ENCODE measurements at places on chromosomes 12 and 14.
A peak's percentile ranks its signal among the peaks of the same experiment; 100 is the strongest.

DNA sequence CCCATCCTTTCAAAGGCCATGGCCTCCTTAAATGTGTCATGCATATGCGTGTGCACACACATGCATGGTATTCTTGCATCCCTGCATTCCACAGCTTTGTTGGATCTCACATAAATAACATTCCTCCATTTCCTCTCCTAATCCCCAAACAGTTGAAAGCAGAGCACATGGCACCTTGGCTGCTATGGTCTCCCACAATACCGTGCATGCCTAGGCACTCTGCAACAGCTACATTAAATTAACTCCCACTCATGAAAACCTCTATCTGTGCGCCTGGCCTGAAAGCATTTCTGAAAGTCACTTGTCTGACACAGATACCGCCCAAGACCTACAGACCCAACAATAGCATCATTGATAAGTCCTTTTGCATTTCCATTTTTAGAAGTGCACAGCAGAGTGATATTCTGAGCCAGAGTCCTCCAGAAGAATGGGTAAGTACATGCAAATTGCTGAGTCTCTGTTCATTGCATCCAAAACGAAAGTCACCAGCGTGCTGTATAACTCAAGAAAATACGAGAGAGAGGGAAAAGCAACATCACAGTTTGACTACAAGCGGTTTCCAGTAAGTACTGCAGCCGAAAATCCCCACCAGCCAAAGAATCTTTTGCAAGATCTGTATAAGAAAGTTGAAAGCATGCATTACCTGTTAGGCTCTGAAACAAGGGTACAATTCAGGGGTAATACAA lies 436 bp downstream of the ASB2 start:
- DNase-seq = no peak

DNA sequence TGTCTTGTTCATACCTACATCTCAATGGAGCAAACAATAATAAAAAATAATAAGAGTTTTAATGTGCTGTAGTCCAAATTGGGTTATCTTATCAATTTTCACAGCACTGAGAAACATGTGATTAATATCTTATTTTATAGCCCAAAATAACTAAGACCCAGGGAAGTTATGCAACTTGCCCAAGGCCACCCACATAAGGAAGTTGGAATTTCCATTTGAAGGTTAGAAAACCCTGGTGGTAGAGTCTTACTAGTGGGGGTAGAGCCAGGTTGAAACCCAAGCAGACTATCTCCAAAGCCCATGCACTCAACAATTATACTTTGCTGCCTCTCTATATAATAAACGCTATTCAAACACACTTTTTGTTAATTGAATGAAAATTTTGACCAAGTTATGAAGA lies 270.0 kb upstream of the CAND1 start:
- no peak for DNase-seq

GRCh38 chr12:69981881-69982475 lies 157.0 kb downstream of the MYRFL start:
- DNase-seq = no peak

DNA sequence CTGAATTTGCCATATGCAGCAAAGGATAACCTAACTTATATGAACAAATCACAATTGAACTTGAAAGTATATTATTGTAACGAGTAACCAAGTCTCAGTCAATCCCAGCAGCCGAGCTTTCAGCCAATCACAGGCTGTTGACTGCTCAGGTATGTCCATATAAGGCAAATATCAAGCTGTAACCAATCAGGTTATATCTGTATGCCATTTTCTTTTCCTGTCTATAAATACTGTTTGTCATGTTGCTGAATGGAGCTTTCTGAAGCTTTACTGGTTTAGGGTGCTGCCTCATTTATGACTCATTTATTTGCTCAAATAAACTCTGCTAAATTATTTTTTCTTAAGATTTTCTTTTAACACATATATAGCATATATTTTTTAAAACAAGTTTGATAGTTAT lies 1059.5 kb downstream of the GALC start:
- DNase-seq = no peak

- no peak for DNase-seq
These were observed 17.6 kb downstream of the LACRT start for GRCh38 chr12:54616933-54617680.

DNA sequence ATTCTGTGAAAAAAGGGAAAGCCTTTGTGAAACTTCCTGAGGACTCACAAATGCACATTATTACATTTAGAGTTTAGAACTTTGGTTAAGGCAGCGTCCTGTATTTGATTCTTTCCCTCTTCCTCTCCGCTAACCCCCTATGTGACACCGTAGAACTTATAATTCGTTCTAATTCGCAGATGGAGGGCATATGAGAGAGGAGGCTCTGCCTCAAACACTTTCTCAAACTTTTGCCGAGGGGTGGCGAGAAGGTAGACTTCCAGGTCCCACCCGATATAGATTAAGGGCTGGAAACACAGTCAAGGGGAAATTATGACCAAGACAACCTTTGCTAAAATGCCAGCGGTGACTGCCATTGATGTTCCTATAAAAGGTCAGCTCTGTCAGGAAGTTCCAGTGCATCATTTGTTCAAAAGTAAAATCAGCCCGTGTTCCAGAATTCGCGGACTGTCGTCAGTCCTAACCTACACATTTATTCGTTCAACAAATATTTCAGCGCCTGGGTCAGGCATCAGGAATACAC lies 904 bp upstream of the PAPOLA start:
- no peak for DNase-seq

DNA sequence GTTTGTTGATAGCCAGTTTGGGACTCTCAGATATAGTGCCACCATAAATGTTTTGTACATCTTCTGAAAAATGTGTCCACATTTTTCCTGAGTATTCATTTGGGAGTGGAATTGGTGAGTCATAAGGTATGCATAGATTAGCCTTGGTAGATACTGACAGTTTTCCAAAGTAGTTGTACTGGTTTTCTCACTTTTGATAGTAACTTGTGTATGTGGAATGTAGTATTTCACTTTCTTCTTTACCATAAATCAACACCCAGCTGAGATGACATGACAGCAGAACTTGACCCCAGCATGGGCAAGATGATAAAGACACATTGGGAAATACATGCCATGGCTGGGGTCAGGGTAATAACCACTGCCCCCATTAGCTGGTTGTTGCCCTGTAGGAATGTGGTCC lies 5.4 kb downstream of the FBXW8 start:
- DNase-seq = no peak

GRCh38 chr12:83016218-83016835 lies 329.6 kb downstream of the TMTC2 start:
- DNase-seq = peak; percentile 79

DNA sequence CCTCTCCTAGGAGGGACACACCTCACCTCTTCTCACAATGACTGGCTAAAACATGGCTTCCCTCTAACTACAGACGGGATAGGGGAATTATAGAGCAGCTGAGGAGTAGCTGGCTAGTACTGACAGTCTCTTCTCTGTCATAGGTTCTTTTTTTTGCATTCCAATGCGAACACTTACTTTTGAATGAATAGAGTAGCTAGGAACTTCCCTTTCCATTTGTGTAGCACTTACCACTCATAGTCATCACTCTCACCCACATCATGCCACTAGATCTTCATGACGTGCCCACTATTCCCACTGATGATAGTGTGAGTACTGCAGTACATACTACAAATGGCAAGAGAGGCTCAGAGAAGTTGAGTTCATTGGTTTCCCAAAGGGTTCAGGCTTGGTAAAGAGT lies 143.9 kb upstream of the HIF1A start:
- DNase-seq = no peak

- no peak for DNase-seq
These were observed 383.3 kb downstream of the ALG10 start for GRCh38 chr12:34405286-34406227.

GRCh38 chr14:94562941-94563883 lies 2.0 kb downstream of the SERPINA4 start:
- no peak for DNase-seq

GRCh38 chr12:130700492-130701401 lies 15.4 kb downstream of the RIMBP2 start:
- no peak for DNase-seq

- DNase-seq = no peak
These were observed 156.5 kb upstream of the RMST start for GRCh38 chr12:97306147-97306546.

- no peak for DNase-seq
These were observed 181.9 kb downstream of the PAH start for GRCh38 chr12:102735104-102735503.

DNA sequence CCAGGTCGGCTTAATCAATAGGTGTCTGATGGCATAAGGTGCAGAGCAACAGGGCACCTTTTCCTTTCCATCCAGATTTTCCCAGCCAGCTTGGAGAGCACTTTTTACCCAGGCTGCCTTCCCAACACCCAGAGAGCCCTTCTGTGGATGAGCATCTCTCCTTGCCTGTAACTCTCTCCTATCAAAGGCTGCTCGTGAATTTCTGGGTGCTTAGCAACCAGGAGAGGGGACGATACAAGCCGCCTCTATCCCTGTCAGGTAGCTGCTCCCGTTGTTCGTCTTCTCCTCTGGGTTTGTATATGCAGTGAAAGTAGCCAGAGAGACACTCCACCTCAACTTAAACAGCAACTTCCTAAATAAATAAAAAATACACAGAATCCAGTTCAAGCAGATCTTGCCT lies 124.2 kb downstream of the CACNA1C start:
- DNase-seq = no peak

DNA sequence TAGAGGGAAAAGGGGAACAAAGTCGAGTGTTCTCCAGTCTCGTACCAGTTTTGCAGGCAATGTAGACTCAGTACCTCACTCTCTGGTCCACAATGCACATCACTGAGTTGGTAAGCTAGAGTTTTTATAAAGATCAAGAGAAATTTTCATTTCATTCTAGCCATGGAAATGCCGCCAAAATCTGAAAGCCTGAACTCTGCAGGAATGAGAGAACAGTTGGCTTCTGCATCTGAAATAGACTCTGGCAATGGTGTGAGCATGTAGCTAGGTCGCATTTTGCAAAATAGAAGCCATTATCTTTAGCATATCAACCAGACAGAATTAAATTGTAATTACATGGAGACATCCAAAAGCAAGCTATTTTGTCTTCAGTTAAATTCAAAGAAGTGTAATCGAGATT lies 381.0 kb downstream of the NOVA1 start:
- DNase-seq = no peak

DNA sequence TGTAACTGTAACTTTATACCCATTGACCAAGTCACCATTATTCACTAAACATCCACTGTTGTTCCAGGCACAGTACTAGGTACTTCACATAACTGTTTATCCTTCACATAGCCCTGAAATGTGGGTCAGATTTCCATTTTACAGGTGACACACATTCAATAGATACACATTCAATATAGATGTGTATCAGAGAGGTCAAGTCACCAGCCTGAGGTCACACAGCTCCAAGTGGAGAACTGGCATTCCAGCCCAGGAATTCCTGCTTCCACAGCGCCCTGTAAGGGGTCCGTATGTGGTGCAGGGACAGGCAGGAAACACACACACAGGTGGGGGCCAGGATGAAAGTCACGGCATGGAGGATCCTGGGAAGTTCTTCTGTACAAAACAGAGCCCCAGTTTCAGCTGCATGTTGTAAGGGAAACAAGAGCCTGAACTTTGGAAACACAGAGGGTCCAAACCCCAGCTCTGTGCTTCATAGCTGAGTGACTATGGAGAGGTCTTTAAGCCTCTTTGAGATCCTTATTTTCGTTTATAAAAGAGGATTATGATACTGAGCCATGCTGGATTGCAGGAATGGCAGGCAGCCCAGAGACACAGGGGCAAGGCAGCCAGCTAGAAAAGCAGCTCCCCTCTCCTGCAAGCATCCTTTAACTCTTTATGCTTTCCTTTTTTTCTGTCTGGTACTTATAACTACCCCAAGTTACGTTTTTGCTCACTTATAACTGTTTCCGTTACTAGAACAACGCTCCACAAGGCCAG lies 50.3 kb upstream of the DICER1 start:
- DNase-seq = no peak

DNA sequence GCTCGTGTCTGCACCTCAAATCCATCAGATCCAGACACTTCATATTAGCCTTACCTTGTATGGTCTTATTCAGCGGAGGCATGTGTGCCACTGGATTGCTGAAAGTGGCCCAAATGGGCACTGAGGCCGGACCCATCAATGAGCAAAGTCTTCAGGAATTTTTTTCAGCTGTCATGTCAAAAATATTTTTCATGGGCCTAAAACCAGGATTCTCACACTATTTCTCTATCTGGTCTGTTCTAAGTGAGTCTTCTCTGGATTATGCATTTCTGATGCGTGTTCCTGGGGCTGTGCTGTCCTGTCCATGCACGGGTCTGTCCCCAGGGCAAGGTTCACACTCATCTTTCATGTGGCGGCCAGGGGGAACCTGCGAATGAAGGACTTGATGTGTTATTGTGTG lies 94.6 kb downstream of the KCNA5 start:
- no peak for DNase-seq

DNA sequence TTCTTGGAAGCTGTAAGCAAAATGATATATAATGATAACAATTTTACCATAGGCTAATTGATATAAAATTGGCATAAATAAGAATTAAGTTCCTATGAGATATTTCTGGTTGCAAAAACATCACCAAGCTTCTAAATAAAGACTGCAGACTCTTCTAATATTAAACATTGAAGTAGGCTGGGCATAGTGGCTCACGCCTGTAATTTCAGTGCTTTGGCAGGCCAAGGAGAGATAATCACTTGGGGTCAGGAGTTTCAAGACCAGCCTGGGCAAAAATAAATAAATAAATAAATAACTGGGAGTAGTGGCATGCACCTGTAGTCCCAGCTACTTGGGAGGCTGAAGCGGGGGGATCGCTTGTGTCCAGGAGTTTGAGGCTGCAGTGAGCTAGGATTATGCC lies 71.8 kb downstream of the NPAS3 start:
- DNase-seq = no peak

GRCh38 chr12:121637231-121637914 lies 11.0 kb downstream of the ORAI1 start:
- no peak for DNase-seq

GRCh38 chr12:65510584-65511050 lies 232.1 kb downstream of the MSRB3 start:
- no peak for DNase-seq

DNA sequence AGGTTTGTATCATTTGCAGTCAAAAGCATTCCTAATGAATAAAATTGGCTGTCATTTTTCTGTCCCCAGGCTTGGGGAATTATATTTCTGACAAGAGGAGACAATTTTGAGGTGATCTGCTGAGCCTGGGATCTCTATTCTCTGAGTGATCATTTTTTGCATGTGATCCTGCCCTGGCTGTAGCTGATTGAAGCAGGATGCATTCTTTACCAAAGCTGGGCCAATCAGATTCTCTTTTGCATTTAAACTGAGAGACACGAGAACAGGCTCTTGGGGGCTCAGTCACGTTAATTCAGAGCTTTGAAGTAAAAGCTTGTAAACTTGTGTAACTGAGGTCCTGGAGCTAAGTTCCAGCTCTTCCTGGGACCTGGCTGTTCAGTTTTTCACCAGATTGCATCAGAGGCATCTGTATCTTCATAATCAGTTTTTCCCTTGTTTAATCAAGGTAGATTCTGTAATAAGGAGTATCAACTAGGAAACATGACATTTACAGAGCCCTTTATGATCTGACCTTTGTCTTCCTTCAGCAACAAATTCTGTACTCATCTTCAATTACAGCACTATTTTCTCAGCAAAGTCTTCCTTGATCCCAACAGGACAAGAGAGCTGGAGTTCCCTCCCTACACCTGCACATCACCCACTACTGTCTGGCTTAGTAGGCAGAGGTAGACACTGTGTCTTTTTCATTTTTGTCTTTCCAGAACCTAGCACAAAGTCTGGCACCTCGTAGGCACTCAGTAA lies 35.0 kb upstream of the MANSC4 start:
- DNase-seq = peak; percentile 3

GRCh38 chr14:65791191-65791981 lies 378.9 kb downstream of the FUT8 start:
- DNase-seq = peak; percentile 15
